Activated CD8-positive, alpha-beta T cell treated with anti-CD3 and anti-CD28 coated beads for 36 hours (primary cell): ENCODE measurements at places on chromosomes 5 and 9. TPM values are rescaled to one million over a fixed set of nuclear protein-coding genes. Genes with fewer than 3 reads are reported as not detected.

The BSPRY gene
- 8.2 TPM for total RNA-seq

The CDC20B gene
- total RNA-seq: not detected

The ZDHHC12 gene
- total RNA-seq: 44.9 TPM

The GALNT12 gene
- total RNA-seq: 12.8 TPM

The SPINK13 gene
- not detected for total RNA-seq

The NME5 gene
- total RNA-seq: not detected

GRCh38 chr5:31614151-31615020 lies 24.5 kb upstream of the PDZD2 start:
- H3K36me3 ChIP-seq: no peaks in the 10 kb centered on the region
- peaks cover 28% of the 10 kb centered on the region for H3K27me3 ChIP-seq
- DNase-seq: no peak
- no peak overlapping the region for H3K27ac ChIP-seq
- no peak overlapping the region for H3K4me3 ChIP-seq

GRCh38 chr5:168365581-168366081 lies 74.2 kb downstream of the WWC1 start:
- peaks cover 2% of the 10 kb centered on the region for H3K27me3 ChIP-seq
- no peaks in the 10 kb centered on the region for H3K36me3 ChIP-seq
- no peak overlapping the region for H3K27ac ChIP-seq
- H3K4me1 ChIP-seq: no peaks in the 10 kb centered on the region

DNA sequence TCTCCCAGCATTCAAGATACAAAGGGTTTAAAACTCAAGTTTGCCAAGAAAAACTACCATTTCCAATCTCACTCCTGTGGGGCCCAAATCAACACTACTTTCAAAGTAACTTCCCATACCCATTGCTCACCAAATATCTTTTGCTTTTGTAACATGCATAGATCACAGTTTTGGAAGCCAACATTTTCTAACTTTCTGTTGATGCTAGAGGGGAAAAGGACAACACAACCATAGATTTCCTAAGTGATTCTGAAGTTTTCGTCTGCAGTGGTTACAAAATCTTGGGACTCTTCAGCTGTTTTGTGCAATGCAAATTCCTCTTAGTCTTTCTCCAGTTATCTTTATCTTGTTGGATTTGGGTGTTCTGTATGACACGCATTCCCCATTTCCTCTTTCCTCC lies 94.1 kb upstream of the PAPPA start:
- no peak for DNase-seq
- no peaks in the 10 kb centered on the region for H3K27me3 ChIP-seq
- no peaks in the 10 kb centered on the region for H3K4me1 ChIP-seq

DNA sequence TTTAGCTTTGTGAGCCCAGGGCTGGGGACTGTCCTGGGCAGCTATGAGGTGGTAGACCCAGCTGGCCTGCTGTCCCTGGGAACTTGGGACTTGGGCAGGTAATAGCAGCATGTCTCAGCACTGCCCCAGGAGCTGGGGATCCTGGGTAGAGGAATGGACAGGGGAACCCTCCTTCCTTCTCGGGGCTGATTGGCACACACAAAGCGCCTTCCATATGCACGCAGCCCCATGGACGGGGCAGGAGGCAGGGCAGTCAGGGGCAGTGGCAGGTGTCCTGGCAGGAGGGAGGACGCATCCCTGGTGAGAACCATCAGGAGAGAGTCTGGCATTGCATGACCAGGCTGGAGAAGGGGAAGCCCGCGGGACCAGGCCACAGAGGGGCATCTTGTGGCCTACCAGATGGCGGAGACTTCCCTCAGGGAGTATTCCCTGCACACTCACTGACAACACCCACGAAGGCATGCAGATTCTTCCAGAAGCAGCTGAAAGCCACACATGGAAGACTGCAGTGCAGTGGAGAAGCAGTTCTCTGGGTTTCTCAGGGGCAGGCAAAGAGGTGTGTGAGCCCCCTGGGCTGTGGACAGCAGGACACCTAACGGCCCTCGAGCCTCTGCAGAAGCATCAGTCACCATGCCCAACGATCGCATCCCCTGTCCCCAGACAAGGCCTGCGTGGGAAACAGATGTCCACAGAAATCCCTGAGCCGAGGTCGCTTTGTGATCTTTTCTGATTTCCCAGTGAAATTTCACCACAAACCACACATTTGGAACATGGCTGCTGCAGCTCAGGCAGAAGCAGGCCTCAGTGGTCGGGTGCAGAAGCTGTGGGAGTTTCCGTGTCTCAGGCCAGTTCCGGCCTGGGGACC lies 7.0 kb upstream of the NKD2 start:
- H3K27ac ChIP-seq: no peak overlapping the region
- peaks cover 13% of the 10 kb centered on the region for H3K27me3 ChIP-seq
- no peaks in the 10 kb centered on the region for H3K36me3 ChIP-seq
- no peak overlapping the region for H3K4me3 ChIP-seq

DNA sequence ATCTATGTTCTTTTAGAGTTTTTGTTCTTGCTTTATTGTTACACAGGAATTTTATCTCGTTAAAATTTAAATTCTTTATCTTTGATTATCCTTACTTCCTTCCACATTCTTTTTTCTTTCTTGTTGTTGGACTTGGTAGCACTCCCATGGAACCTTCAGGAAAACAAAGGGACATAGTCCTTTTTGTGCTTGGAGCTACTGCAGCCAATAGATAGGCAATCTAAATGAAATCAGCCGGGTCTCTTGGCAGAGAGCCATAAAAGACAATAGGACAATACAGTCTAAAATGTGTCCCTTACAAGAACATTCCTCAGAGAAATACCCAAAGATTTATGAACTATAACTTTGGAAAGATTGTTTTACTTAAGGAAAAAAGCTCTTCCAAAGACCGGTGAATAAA lies 548.1 kb upstream of the C9orf72 start:
- H3K4me3 ChIP-seq: no peak overlapping the region
- no peak overlapping the region for H3K27ac ChIP-seq
- no peaks in the 10 kb centered on the region for H3K36me3 ChIP-seq
- DNase-seq: no peak
- H3K4me1 ChIP-seq: no peaks in the 10 kb centered on the region

DNA sequence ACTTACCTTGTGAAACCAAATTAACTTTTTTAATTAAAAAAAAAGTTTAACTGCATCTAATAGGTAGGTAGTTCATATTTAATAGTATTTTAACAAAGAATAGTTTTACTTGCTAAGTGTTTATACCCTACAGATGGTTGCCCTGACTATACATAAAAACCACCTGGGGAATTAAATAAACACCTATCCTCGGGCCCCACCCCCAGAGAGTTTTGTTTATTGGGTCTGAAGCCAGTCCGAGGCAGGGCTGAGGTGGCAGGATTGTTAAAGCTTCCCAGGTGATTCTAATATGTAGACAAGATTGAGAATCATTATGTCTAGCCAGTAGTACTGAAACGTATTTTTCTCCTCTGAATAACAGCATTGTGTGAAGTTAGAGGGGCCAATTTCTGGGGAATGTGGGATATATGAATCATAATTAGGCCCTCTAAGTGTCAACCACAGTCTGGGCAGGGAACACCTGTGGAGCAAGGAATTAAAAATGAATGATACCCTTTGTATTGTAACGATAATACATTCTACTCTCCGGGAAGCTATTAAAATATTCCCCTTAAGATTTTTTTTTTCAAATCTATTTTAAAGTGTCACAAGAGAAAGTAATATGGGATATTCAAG lies 5.6 kb upstream of the PAM start:
- H3K27me3 ChIP-seq: peaks cover 12% of the 10 kb centered on the region
- no peak overlapping the region for H3K4me3 ChIP-seq
- peaks cover 34% of the 10 kb centered on the region for H3K4me1 ChIP-seq
- no peak overlapping the region for H3K27ac ChIP-seq
- no peak for DNase-seq

DNA sequence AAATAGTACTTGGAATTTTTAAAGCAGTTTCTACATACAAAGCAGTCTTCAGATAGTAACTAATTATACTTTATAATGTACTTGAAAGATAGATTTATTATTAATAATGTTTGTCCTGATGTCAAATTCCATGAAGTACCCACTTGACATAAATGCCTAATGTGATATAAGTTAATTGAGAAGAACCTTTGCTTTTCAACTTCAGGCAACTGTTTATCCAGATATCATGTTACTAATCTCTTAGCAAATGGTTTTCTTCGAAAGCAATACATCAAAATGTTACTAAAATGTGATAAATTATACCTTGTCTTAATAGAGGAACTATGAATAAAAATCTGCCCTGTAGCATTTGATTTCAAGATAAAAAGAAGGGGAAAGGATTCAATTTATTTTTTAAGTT lies 146.8 kb upstream of the FBXL17 start:
- DNase-seq: no peak
- no peaks in the 10 kb centered on the region for H3K36me3 ChIP-seq
- no peak overlapping the region for H3K27ac ChIP-seq
- H3K4me3 ChIP-seq: no peak overlapping the region
- H3K4me1 ChIP-seq: no peaks in the 10 kb centered on the region
- H3K27me3 ChIP-seq: peaks cover 7% of the 10 kb centered on the region

DNA sequence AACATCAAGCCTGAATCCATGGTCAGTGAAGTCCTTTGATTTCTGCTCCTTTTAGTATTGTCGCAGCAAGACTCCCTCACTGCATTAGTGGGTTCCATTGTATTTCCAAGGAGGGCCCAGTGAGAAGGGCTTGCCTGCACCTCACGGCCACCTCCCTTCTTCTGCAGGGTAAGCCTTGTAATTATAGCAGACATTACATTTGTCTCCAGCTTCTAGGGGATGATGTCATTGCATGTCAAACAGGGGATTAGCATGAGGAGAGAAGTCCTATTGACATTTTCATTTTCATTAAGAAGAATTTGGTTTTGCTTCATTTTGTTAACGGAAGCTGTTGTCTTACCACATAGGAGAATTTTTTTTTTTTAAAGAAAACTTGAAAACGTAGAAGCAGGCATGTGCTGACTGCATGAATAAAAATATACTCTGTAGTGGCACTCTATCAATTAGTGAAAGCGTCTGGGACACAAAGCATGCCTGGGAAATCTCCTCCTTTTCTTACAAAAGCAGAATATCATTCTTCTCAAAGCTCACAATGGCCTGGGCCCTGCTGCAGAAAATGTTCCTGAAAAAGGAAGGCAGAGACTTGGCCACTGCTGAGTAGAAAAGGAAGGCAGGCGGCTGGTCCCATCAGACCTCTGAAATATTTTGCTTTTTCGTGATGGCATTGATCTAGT lies 27.1 kb downstream of the MAP1B start:
- H3K4me3 ChIP-seq: no peak overlapping the region
- no peak for DNase-seq
- no peak overlapping the region for H3K27ac ChIP-seq
- H3K27me3 ChIP-seq: peaks cover 34% of the 10 kb centered on the region

DNA sequence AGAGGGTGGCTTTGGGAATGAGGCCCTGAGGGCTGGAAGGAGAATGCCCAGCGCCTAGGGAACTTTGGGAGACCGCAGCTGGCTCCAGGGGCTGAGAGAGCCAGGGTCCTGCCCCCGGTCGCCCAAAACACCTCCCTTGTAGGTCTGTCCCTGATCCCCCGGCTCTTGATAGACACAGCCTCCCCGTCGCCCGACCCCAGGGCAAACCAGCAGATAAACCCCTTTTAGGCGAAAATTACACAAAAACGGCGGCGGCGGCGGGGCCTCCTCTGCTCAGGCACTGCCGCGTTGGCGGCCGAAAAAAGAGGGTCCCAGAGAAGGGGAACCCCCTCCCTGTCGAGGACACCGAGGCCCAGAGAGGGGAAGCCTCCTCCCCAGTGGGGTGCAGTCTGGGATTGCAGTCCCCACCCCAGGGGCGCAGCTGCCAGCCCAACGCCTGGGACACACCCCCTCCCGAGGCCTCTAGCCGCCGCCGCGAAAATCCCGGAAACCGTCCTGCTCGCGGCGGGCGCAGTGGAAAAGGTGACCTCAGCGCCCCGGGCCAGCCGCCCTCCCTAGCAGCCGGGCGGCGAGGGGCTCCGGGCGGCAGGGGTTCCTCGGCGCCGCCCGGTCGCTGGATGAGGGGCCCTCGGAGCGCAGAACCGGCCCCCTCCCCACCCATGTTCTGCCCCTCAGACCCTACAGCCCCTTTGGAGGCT lies 3.1 kb upstream of the BARX1 start:
- peak overlapping the region; percentile 53 for H3K4me3 ChIP-seq
- DNase-seq: peak; percentile 62
- no peak overlapping the region for H3K27ac ChIP-seq
- H3K27me3 ChIP-seq: peaks cover 67% of the 10 kb centered on the region
- peaks cover 3% of the 10 kb centered on the region for H3K36me3 ChIP-seq
- peaks cover 46% of the 10 kb centered on the region for H3K4me1 ChIP-seq

GRCh38 chr5:79255786-79256557 lies 20.0 kb downstream of the JMY start:
- DNase-seq: peak; percentile 62
- H3K36me3 ChIP-seq: peaks cover 10% of the 10 kb centered on the region

DNA sequence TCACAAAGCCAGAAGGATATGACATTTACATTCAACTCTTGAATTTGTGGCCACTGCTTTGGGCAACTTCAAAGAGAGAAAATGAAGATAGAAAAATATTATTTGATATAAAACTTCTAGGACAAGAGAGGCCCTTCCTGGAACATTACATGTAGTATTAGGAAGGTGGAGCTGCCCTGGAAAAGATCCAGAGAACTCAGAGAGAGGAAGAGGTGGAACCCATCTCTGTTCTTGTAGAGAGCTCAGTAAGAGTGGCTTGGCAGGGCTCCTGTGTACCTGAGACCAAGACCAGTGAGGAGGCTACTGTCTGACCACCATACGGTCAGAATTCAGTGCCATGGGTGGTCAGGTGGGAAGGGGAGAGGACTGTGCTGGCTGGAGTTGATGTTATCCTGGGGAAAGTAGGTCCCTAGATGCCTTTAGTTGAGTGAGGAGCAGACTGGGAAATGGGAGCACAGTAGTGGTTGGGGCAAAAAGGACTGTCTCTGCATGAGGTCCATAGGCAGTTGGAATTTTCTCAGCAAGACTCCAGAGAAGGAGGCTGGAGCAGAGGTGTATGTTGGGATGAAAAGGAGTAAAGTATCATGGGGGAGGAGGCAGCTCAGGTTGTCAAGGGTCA lies 7.6 kb downstream of the TGFBI start:
- H3K27ac ChIP-seq: peak overlapping the region; percentile 78
- no peak overlapping the region for H3K4me3 ChIP-seq
- no peaks in the 10 kb centered on the region for H3K27me3 ChIP-seq
- DNase-seq: no peak
- peaks cover 3% of the 10 kb centered on the region for H3K36me3 ChIP-seq

DNA sequence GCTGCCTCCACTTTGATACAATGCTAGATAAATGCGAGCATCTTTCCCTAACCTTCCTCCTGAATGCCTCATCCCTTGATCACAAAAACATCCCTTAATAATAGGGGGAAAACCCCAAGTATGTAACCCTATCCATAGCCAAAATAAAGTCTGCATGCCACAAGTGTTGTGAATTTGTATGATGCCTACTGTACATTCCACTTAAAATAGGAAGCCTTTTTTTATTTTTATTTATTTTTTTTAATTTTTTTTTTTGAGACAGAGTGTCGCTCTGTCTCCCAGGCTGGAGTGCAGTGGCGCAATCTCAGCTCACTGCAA lies 207.0 kb downstream of the AOPEP start:
- peaks cover 3% of the 10 kb centered on the region for H3K4me1 ChIP-seq
- H3K4me3 ChIP-seq: no peak overlapping the region
- DNase-seq: no peak
- H3K27ac ChIP-seq: no peak overlapping the region
- H3K36me3 ChIP-seq: no peaks in the 10 kb centered on the region

GRCh38 chr5:10661401-10661800 lies 97.5 kb downstream of the ANKRD33B start:
- no peaks in the 10 kb centered on the region for H3K36me3 ChIP-seq
- no peak for DNase-seq
- no peaks in the 10 kb centered on the region for H3K4me1 ChIP-seq
- H3K27ac ChIP-seq: no peak overlapping the region
- H3K27me3 ChIP-seq: peaks cover 2% of the 10 kb centered on the region
- no peak overlapping the region for H3K4me3 ChIP-seq
